ENCODE measurements at places on chromosomes 4 and X. TPM values are rescaled to one million over a fixed set of nuclear protein-coding genes. Genes with fewer than 3 reads are reported as not detected.

Gene PPP2R2C
- 32.0 TPM for total RNA-seq

- DNase-seq = no peak
These were observed 73.2 kb downstream of the SLC4A4 start for GRCh38 chr4:71411981-71412380.

DNA sequence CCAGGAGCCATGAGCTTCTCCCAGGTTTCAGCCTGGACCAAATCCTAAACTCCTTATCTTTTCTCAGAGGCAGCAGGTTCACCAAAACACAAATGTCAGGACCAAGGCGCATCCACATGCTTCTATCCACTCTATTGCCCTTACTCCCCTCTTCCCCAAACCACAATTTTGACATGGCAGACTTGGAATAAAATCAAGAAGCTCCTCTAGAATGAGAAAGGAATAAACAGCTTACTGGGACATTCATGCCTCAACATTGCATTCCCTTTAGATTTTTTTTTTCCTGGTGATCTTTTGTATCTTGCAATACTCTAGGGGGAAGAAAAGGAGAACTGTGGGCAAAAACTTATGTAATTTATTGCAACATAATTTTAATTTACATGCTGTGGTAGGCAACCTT, 119.1 kb downstream of the TSPAN5 start:
- DNase-seq = no peak

Gene GLA
- total RNA-seq = 32.8 TPM

- no peak for DNase-seq
These were observed 609 bp downstream of the REPS2 start for GRCh38 chrX:16946971-16947562.

DNA sequence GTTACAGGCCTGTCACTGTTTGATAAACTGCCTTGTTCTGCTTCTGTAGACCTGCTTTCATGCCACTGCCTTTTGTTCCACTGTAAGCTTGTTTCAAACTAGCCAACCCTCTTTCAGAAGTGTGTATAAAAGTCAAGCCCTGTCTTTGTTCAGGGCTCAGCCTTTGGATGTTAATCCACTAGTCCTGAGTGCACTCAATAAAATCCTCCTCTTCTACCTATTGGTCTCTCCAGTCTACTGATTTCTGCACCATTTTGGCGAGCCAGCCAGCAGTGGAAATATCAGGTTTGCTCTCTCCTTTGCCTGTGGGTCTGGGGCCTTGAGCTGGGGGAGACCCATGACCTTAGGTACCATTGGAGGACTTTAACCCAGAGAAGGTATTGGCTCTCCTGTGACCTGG, 901.6 kb upstream of the NDST4 start:
- DNase-seq = no peak

DNA sequence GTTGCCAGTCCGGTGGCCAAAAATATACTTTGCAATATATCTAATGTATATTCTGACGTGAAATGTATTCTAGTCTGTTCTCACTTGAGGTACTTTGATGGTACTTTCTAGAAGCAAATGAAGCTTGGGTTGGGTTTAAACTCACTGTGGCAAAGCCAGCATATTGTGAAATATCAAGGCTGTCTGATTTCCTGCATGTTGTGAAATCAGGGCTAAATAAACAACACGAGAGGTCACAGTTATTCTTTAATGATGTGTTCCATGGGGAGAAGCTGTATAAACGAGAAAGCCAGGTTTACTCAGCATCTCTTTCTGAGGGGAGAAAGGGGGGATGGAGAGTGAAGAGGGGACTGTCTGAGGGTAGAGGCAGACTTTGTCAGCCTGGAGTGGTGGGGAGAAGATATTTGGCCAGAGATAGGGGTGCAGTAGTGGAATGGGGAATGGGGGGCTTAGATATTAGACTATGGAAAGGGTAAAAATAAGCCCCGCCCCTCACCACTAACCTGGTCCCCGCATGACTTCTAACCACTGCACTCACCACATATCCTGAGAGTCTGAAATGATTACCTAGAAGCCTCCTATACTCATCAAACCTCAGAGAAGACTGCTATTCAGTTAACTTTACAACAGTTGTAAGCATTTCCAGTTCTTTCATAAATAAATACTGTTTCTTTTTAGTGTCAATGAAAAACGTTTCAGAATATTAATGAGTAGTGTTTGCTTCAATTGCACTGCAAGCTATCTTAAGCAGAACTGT, 5.9 kb upstream of the SCARB2 start:
- no peak for DNase-seq

DNA sequence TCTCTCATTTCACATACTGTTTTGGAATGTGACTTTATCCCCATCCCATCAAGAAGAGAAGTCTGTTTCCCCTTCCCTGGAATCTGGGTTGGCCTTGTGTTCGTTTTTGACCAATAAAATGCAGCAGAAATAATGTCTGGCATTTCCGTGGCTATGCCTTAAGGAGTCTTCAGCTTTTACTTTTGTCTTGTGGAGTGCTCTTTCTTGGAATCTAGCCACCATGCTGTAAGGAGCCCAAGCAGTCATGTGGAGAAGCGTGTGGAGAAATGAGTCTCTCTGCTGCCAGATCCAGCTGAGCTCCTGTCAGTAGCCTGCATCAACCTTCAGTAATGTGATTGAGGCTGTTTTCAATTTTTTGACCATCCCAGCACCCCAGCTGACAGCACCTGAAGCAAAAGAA, 84.4 kb upstream of the ARMCX2 start:
- DNase-seq = no peak

Gene RFC1
- total RNA-seq = 28.2 TPM

DNA sequence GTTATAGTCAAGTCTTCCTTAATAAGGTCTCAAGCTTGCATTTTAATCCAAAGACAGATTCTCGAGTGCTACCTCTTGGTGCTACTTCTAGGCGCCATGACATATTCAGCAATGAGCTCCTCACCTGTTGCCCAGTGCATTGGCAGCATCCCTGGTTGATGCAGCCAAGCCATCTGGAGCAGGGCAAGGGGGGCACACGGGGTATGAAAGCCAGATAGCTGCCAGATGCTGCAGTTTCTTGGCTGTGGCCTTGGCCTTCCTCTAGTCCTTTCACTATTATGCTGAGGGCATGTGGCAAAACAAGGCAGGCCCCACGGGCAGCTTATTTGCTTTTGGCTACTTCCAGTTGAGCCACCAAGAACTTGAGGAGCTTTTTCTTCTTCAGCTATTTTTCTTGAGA, 168.6 kb upstream of the PGRMC2 start:
- no peak for DNase-seq

Measured in esophagus squamous epithelium (tissue), 5 donors.